Stimulated activated CD4-positive, alpha-beta T cell treated with anti-CD3 and anti-CD28 coated beads, TNF-alpha, amount 100 ng/mL, for 1 hour (primary cell): ENCODE measurements at places on chromosomes 4 and X.

GRCh38 chr4:168694667-168695066, 197.8 kb downstream of the PALLD start:
- DNase-seq: no peak

- DNase-seq: no peak
Measured at GRCh38 chr4:162360369-162361149, 196.8 kb upstream of the FSTL5 start.

GRCh38 chr4:32775049-32775448, 2054.9 kb downstream of the PCDH7 start:
- no peak for DNase-seq

GRCh38 chr4:108149588-108150380, 18.9 kb downstream of the LEF1 start:
- no peak for DNase-seq

DNA sequence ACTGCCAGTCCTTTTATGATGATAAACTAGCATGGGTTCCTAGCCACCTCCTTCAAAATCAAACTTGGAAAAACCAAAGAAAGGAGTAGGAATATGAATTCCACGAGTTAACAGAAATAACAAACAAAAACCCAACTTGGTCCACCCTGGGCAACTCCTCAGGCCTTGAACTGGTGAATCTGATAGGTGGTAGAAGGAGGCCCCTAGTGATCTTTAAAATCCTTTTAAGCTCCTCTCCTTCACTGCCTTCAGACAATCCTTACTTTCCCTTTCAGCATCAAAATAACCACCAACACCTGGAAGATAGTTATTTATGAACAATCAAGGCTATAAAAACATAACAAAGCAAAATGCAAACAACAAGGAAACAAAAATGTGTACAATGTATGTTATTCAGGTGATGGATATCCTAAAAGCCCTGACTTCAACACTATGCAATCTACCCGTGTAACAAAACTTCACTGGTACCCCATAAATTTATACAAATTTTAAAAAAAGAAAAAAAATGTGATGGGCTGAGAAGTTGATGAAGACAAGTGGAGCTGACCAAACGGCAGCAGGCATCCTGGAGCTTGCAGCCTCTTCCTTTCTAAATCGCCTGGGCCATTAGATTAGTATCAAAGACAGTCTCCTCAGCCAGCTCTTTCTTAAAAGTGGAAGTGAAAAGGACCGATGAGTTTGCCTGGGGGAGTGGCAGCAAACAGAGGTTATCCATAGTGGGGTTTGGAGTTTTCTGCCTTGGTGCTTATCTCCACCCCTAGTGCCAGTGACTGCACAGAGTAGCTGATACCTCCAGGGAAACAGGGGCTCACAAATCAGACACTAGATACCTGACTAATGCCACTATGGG, 179.6 kb downstream of the TMA16 start:
- no peak for DNase-seq
